ENCODE measurements at places on chromosomes 6 and 20.
A peak's percentile ranks its signal among the peaks of the same experiment; 100 is the strongest.

DNA sequence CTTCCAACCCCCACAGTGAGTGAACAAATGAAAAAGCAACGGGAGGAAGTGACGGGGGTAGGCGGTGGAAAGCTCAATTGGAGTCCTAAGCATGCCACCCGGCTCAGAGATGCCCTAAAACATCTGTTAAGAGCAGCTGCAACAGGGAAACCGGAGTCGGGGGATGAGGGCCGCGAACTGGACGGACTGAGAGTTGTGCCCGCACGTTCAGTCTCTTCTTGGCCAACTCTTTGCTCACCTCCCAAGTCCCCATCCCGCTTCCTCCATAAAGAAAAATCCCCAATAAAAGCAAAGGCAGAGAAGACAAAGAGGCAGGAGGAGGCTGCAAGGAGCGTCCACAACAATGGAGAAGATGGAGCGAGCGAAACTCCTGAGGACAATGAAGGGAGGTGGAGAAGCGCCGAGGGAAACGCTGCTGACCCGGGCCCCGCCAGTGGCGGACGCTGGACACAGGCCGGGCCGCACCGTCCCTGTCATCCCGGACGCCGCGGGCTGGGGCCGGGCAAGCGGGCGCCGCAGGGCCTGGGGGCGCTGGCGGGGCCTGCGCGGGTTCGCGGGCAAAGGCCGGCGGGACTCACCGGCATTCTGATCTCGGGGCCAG lies 600 bp downstream of the SEC63 start:
- DNase-seq = no peak

- DNase-seq = no peak
These were observed at the start of gene PKHD1 for GRCh38 chr6:52087498-52087999. Gene PKHD1 (minus strand): TSS chr6:52087613. CDS start chr6:52084933, 2,680 bp downstream.

DNA sequence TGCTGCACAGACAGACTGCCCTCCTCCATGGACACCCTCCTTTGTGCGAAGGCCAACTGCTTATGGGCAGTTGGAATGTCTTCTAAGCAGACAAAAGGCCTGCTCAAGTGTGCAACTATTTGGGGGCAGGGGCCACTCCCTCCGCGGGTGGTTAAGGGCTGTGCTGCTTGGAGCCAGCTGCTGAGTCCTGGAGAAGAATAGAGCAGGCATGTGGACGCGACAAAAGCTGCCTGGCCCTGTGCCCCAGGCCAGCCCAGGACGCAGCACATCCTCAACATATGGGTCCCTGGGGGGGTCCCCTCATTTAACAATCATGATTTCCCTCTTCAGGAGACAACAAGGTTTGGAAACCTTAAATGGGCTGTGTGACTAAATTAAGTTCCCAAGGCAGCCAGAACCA lies 45.5 kb upstream of the ENTPD6 start:
- DNase-seq = no peak

DNA sequence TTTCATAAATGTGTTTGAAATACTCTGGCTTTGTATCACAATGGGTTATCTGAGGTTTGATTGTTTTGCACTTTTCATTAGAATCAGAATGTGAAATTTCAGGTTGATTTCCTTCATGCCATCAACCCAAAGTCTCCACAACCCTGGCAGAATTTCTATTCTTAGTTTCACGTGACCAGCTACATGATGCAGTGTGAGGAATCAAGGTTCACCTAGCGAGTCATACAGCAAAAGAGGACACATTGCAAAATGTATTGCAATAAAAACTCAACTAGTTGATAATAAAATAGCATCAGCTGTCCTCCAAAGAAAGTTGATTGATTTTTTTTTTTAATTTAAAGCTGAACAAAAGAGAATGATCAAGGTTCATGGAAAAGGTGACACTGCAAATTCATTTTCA lies 2.2 kb downstream of the HAO1 start:
- DNase-seq = no peak

- no peak for DNase-seq
These were observed 292.6 kb upstream of the SPTLC3 start for GRCh38 chr20:12715991-12716680.

- peak; percentile 60 for DNase-seq
These were observed 3.5 kb downstream of the NDUFAF5 start for GRCh38 chr20:13788167-13788834.

- DNase-seq = no peak
These were observed 58.0 kb downstream of the MYH7B start for GRCh38 chr20:35013421-35014411.

DNA sequence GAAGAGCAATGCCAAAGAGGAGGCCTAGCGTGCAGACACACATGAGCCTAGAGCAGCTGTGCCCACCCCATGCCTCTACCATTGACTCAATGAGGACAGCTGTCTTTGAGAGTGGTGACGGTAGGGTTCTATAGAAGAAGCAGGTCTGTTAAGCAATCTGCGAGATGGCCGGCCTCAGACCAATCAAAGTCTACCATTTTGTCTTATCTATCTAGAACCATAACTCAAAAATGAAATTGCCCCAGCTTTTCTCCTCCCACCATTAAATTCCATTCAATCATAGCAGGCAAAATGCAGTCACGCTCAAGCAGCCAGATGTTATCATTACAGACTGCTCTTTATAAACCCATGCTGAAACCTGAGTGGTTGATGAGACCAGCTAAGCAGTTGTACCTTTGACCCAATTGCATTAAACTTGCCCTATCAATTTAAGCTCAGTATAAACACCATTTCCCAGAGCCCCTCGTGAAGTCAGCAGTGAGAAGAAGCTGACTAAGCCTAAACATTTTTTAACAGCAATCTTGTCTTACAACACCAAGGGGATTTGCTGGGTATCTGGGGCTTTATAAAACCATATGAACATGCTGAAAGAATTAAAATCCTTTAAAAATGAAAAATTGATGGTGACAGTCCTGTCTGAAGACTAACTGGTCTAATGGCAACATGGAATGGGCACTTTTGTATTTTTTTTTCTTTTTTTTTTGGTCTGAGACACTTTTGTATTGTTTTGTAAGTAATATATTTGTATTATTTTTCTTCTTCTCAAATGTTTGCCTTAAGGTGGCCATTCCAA lies 57.5 kb downstream of the FOXC1 start:
- no peak for DNase-seq

DNA sequence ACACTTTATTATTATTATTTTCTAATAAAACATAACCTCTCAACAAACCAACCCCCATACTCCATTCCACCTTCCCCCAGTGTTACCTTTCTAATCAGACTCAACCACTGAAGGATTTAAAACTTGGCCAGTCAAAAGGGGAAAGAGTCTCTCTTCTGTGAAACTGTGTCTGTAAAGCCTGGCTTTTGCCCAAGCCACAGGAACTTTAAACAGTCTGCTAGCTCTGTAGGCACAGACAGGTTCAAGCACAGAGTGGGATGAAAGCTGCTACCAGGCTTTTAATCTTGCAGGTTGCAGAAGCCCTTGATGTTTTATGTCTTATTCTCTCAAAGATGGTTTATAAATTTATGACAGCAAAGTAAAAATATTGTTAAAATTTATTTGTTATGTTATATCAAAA lies 585.7 kb downstream of the TENT5A start:
- no peak for DNase-seq

GRCh38 chr6:17632934-17633333 lies 32.8 kb downstream of the FAM8A1 start:
- DNase-seq = no peak

DNA sequence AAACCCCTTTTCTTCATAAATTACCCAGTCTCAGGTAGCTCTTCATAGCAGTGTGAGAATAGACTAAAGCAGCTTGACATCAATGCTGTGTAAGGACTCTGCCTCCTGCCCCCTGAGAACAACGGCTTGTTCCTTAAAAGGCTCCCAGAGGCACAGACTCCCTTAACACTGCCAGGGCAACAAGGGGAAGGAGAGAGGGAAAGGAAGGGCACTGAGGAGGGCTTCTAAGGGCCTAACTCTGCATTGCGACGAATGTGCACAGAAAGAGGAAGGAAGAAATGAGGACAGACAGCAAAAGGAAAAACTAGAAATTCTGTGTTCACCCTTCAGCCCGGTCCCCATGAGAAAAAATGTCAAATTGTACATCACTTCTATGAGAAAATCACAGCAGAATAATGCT lies 74.0 kb downstream of the AGPAT4 start:
- no peak for DNase-seq

GRCh38 chr6:9404351-9405146 lies 969.2 kb upstream of the SLC35B3 start:
- DNase-seq = no peak

DNA sequence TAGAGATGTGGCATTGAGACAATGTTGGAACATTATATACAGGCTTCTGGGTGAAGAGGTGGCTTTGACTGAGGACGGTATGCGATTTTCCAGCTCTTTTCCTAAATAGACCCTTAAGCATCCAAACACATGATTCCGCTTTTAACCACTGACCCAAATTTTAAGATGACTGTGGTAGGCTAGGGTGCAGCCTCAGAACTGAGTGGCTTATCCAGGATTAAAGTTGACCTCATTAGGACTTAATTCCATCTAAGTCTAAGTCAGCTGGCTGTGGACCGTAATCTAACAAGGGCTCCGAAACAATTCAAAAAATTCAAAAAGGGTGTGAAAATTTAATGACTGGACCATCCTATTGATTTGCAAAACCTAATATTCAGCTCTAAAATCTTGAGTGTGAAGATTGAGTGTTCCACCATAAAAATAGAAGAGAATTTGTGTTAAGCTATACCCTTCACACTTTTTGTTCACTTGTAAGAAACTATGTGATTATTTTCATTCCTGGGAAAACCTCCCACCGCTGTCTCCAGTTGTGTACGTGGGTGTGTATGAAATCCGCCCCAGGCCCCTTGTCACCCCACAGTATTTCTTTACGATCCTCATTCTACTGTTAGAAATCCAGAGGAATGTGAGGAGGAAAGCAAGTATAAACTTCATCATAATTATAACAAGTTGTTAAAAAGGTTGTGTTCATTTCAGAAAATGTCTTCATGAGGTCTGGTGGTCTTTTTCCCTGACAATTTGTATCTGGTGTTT lies 2.7 kb downstream of the PCMTD2 start:
- no peak for DNase-seq

GRCh38 chr20:33301192-33301930 lies 18.3 kb downstream of the BPIFB1 start:
- DNase-seq = peak; percentile 60

DNA sequence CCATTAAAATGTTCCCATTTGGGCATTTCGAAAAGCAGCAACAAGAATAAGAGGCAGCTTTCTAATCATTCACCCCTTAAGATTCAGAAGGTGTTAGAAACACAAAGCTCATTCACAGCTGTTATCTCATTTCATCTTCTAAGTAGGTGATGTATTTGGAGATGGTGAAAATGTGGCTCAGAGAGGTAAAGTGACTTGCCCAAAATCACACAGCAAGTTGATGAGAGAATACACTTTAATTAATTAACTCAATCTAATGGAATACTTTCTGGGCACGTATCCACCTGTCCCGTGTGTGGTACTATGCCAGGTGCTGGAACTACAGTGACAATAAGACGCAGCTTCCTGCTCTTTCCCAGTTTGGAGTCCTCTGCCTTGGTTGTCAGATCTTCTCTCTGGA lies 147.4 kb upstream of the LRFN2 start:
- no peak for DNase-seq

DNA sequence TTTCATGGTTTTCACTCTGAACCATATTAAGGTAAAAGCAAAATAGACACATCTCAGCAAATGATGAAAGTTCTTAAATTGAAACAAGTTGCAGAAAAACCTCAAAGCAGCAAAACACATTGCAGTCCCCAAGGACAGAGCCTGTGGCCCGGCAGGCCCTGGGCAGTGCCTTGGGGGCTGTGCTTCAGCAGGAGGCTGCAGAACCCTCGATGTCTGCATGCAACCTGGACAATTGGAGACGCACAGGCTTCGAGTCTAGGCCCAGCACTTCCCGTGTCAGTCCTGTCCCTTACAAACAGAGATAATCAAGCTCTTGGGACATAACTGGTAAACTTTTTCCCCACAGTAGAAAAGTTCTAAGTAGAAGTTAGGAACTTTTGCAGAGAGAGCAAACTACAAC lies 9.2 kb downstream of the PYGB start:
- DNase-seq = no peak

- DNase-seq = peak; percentile 41
These were observed 109.1 kb downstream of the TSHZ2 start for GRCh38 chr20:53080969-53081871.

DNA sequence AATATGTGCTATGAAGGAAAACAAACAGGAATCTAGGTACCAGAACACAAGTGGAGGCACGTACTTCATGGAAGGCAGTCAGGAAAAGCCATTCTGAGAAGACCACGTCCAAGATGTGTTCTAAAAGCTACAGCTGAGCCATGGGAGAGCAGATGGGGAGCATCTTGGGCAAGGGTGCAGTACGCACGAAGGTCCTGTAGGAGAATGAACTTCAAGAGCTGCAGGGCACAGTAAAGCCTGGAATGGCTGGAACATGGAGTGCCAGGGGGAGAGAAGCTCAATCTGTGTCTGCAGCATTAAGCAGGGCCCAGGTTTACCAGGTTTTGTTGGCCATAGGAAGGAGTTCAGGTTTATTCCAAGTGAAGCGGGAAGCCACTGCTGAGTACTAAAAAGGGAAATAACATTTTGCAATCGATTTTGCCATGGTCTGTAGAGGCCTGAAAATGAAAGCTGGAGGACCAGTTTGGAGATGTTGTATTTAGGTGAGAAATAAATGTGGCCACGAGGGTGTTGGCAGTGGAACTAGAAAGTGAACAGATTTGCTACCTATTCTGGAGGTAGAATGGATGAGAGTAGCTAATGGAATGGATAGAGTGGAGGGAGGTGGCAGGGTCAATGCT lies 29.9 kb downstream of the ADTRP start:
- DNase-seq = no peak

GRCh38 chr6:35678021-35678654 lies 10.6 kb downstream of the FKBP5 start:
- no peak for DNase-seq

DNA sequence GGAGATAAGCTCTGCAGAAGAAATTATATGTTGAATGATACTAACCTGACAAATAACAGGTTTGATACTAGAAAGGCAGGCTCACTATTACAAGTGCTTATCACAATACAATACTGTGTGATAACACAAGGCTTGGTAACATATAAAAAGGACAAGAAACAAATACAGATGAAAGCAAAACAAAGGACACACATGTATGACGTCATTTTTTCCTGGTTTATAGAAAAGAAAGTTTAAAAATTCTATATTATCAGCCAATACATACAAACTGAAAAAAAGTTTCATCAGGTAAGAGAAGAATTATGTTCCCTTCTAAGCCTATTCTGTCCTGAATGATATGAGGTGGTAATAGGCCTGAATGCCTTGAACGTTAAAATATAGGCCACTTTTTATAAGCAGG lies 32.3 kb upstream of the MCM9 start:
- no peak for DNase-seq

- DNase-seq = no peak
These were observed 14.9 kb downstream of the ULBP1 start for GRCh38 chr6:149978610-149979009.

- DNase-seq = no peak
These were observed 6.3 kb upstream of the APMAP start for GRCh38 chr20:24998631-24999445.

All from SW 1271 (cell line).